ENCODE measurements at places on chromosomes 1 and 21.

DNA sequence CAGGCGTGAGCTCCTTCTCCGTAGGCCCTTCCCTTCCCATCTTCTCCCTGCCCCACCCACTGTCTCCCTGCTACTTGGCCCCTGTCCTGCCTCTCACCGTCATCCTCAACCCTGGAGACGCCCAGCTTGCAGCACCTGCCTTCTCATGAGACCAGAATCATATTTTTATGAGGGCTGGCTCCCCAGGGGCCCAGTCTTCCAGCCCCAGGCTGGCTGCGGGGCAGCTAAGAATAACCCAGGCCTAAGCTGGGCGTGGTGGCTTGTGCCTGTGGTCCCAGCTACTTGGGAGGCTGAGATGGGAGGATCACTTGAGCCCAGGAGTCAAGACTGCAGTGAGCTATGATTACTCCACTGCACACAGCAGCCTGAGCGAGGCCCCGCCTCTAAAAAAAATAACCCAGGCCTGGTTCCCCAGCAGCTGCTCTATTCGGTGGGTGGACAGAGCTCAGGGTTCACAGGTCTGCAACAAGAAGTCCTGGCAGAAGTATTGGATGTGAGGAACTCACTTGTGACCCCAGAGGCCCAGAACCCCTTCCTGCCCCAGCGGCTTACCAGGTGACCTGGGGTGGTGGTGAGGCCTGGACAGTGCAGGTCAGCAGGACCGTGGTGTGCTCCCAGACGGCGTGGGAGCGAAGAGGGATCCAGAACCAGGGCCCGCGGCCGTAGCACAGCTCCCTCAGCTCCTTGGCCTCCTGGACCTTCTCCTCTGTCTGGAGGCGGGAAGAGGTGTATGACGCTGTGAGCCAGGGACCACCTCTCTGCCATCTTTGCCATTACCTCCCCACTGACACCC lies 6.4 kb downstream of the MYOM3 start:
- no peak for DNase-seq

DNA sequence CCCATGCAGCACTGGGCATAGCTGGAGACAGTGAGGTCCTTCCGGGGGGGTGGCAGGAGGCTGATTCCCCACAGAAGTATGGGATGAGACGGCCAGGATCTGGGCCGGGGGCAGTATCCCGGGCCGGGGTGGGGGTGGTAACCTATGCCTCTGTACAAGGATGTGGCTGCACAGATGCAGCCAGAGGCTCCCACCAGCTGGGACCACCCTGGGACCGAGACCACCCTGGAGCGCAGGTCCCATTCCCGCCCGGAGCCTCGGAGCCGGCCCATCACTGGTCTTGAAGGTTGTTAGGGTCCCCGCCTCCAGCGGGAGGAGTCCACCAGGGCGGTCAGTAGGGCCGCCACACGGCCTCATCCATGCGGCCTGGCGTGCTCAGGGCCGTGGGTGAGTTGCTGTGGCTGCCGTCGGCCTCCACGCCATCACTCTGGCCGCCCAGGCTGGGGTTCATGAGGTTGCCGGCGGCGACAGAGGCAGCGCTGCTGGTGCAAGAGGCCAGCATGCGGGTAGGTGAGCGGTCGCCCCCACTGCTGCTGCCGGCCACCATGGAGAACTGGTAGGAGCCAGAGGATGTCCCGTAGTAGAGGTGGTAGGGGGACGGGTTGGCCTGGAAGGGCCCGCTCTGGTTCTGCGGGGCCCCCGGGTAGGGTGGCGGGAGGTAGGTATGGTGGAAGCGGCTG lies 28.1 kb downstream of the RUNX3 start:
- no peak for DNase-seq

- DNase-seq: no peak
Measured at GRCh38 chr1:193418745-193419058, 232.3 kb upstream of the B3GALT2 start.

- DNase-seq: no peak
Measured at GRCh38 chr1:43302721-43303470, 2.1 kb downstream of the TIE1 start.

DNA sequence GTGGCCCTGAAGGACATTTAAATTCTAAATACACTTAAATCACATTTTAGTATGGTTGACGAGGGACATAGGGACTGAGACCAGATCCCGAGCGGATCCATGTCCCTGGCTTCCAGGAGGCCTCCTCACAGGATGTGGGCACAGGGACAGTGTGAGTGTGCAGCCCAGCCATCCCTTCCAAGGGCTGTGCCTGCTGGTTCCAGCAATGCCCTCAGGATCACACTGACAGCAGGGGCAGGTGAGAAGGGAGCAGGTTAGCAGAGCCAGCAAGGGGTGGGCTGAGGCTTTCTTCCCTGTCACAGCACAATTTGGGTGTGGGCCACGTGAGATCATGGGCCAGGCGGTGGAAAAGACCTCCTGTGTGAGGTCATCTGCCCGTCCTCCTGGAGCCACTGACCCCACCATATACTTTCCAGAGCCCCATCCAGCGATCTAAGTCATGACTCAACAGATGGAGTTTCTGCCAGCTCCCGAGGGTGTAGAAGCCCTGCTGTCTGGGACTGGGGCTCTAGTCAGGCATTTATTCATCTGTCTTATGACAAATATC lies 37.0 kb upstream of the PRSS38 start:
- DNase-seq: no peak

GRCh38 chr1:100323419-100324106 lies 28.7 kb upstream of the CDC14A start:
- DNase-seq: no peak

DNA sequence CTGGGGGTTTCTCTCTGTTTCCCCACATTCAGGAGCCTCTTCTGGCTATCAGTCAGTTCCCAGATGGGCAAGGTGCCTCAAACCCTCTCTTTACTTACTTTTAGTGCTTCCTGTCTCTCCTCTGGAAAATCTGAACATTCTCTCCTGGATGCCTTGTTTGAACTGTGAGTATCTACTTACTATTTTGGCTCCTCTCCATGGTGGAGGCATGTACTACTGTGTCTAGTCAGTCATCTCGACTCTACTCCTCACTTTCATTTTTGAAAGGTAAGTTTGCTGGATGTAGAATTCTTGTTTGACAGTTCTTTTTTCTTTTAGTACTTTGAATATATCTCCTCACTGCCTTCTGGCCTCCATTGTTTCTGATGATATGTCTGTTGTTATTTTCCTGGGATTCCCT lies 70.9 kb upstream of the FAM78B start:
- DNase-seq: no peak

DNA sequence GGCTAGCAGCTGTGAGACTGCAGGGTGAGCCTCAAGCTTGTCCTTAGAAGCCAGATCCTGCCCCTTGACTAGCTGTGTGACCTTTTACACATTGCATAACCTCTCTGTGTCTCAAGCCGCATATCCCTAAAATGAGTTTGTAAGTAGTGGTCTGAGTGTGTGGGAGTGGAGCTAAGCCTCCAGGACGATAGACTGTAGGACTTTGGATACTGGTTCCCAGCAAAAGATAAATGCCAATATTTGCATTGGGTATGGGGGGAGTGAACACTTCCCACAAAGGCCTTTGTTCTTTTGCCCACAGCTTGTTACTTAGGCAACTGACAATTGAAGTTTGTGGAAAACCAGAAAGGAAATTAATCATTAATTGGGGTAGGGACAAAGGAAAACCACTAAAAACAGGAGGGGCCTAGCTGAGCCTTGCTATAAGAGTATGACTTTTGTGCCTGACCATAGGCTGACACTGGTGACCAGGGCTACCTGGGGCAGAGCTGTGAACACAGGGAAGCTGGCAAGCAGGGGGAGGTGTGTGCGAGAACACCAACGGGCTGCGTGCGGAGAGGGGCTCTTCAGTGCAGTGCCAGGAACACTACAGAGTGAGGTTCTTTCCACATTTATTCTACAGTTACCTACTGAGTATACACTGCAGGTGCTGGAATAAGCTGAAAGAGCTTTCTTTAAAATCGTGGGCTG lies 102.4 kb upstream of the ETV3 start:
- no peak for DNase-seq

DNA sequence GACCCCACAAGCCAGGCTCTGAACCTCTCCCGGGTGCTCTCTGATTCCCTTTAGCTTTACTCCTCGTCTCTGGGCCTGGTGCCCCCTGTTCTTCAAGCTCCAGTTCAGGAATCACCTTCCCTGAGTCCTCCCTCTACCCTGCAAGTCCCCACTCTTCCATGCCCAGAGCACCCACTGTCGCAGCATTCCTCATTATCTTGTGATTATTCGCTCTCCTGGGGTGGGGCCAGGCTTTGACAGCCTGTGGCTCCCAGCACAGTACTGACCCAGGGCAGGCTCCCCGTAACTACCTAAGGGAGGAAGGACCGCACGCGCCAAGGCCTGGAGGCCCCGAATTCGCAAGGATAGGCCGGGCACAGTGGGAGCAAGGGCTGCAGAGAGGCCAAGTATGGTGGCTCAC lies 734 bp upstream of the C1orf210 start:
- DNase-seq: no peak

DNA sequence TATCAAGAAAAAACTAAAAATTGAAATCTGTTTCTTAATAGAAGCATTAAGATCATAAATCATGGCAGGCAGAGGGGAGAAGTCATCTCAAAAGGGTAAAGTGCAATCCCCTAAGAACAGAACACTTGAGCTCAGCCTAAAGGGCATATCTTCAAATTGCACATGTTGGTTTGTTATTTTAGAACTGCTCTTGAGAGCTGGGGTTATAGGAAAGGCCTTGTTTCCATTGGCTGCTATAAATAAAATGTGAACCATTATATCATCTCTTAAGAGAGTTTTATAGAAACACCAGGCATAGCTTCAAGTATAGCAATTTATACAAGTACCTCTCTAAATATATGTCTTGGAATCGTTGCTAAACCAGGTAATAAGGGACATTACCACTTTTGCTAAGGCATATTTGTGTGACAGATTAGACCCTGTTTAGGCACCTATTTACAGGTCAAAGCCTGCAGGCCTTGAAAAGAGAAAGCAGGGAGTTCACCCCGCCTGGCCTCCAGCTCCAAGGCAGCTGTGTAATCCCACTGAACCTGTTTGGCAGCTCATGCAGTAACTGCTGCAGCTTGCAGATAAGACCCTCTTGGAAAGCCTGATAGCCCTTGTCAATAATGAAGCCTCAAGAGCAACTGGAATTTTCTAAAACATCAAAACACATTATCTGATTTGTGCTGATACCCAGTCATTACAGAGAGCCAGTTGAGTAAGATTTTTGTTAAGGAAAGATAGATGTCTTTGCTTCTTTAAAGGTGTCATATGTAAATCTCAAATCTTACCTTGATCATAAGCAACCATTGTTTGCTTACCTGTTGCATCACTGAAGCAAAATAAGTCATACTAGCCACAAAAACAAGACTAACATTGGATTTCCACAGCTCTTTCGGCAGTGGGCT lies 24.2 kb upstream of the SYDE2 start:
- no peak for DNase-seq

DNA sequence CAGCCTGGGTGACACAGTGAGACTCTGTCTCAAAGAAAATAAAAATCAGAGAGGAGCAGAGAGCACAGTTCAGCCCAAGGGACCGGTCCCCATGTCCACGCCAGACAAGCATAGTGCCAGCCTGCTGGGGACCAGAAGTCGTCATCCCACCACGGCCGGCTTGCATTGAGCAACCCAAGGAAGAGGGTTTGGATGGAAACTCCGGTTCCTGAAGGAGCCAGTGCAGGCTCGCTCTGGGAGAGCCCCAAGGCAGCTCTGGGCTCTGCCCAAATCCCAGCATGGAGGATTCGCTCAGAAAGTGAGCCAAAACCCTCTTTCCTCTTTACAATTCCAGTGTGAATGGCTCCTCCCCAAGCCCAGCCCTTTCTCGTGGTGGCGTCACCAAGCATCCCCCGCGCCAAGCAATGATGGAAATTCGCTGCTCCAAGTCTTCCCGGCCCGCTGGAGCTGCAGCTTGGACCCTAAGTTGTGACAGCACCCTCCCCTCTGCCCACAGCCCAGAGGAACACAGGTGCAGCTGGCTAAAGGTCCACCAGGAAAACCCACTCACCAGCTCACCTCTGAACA lies 64.1 kb upstream of the SLC25A33 start:
- DNase-seq: no peak

- DNase-seq: no peak
Measured at GRCh38 chr1:180585994-180586359, 27.2 kb downstream of the OVAAL start.

DNA sequence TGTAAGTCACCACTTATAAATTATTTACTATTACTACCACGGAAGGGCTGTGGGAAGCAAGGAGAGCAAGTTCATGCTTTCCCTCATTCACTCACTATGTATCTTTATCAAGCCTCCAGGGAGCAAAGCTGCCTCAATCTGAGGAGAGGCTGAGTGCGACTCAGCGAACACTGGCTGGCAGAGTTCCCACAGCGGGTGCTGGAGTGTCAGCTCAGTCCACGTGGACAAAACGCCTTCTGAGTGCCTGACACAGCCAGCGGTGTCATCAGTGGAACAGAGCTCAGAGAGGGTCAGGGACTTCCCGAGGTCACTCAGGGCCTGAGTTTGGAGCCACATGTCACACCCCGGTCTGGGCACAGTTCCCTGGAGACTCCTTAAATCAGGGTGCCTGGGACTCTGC lies 16.9 kb downstream of the MATN1 start:
- no peak for DNase-seq

DNA sequence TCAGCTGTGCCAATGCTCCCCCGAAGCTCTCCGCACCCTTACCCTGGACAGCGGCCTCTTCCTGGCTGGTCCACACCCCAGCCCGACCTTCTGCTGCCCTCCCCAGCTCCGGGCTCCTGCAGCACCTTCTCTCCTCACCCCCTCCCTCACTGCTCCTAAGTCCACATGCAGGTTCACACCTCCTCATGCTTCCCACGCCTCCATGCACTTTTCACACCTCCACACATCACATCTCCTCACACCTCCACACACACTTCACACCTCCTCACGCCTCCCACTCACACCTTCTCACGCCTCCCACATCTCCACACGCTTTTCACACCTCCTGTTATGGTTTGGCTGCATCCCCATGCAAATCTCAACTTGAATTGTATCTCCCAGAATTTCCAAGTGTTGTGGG lies 18.9 kb downstream of the GPR137B start:
- DNase-seq: no peak

GRCh38 chr1:201251851-201252430 lies 31.4 kb upstream of the PKP1 start:
- no peak for DNase-seq

GRCh38 chr1:227043755-227044154 lies 103.7 kb downstream of the COQ8A start:
- DNase-seq: peak; percentile 3

GRCh38 chr1:176837708-176838107 lies 326.8 kb downstream of the ASTN1 start:
- no peak for DNase-seq

GRCh38 chr1:12532405-12533315 lies 85.3 kb downstream of the DHRS3 start:
- DNase-seq: no peak

DNA sequence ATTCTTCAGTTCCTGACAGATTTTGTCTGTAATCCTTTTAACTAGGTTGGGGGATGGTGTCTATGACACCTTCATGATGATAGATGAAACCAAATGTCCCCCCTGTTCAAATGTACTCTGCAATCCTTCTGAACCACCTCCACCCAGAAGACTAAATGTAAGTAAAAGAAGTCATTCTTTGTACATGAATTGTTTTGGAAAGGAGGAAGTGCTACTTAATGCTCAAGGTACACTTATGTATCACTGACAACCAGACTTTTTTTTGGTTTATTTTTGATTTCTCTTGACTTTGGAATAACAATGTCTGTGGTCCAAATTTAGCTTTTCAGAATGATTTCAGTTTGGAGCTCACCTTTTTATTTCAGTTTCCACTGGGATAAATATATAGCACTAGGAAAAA lies 2.3 kb downstream of the DYRK3 start:
- no peak for DNase-seq
